Left lung (tissue), 14 donors: ENCODE measurements at places on chromosomes 3 and 15. TPM values are rescaled to one million over a fixed set of nuclear protein-coding genes. Genes with fewer than 3 reads are reported as not detected.

The VWA5B2 gene
- polyA plus RNA-seq: 1.8 TPM

The LRRC31 gene
- polyA plus RNA-seq: not detected

The ELL3 gene
- polyA plus RNA-seq: 5.0 TPM

The GPR156 gene
- polyA plus RNA-seq: 2.1 TPM

The NEK10 gene
- polyA plus RNA-seq: 7.9 TPM

The CHST2 gene
- polyA plus RNA-seq: 96.2 TPM

The ST3GAL6 gene
- 19.0 TPM for polyA plus RNA-seq

The CYP1A1 gene
- polyA plus RNA-seq: 1.4 TPM

The PIAS1 gene
- 63.0 TPM for polyA plus RNA-seq

The GHSR gene
- not detected for polyA plus RNA-seq

The FYTTD1 gene
- polyA plus RNA-seq: 99.3 TPM

The SLC51A gene
- 10.4 TPM for polyA plus RNA-seq

The IL20RB gene
- polyA plus RNA-seq: 0.96 TPM

The GOLGA8G gene
- 0.08 TPM for polyA plus RNA-seq

The SAMMSON gene
- polyA plus RNA-seq: 0.11 TPM

The NUSAP1 gene
- 97.8 TPM for polyA plus RNA-seq

The WNT5A gene
- 19.7 TPM for polyA plus RNA-seq

The PLCL2 gene
- 10.1 TPM for polyA plus RNA-seq

The SCN11A gene
- 0.88 TPM for polyA plus RNA-seq

The CYP8B1 gene
- polyA plus RNA-seq: 0.21 TPM

The KCNH8 gene
- 2.4 TPM for polyA plus RNA-seq

The PIGX gene
- polyA plus RNA-seq: 20.1 TPM

The COL6A5 gene
- 2.2 TPM for polyA plus RNA-seq

The DOCK3 gene
- 1.7 TPM for polyA plus RNA-seq

The SI gene
- not detected for polyA plus RNA-seq

The PCLAF gene
- polyA plus RNA-seq: 43.6 TPM

The ANKUB1 gene
- polyA plus RNA-seq: 0.44 TPM

The EFHB gene
- polyA plus RNA-seq: 3.4 TPM
